Peyer's patch (tissue), 4 donors: ENCODE measurements at places on chromosomes 16 and 17. TPM values are rescaled to one million over a fixed set of nuclear protein-coding genes. Genes with fewer than 3 reads are reported as not detected.

PCGF2 gene
- total RNA-seq = 9.6 TPM

MMP25 gene
- 2.4 TPM for total RNA-seq

GNGT2 gene
- total RNA-seq = not detected

NFE2L1 gene
- 228 TPM for total RNA-seq

GRCh38 chr17:41343029-41343428 is 7.6 kb downstream of the KRT33A start:
- no peak overlapping the region for H3K4me3 ChIP-seq
- H3K27ac ChIP-seq = no peak overlapping the region
- no peaks in the 10 kb centered on the region for H3K36me3 ChIP-seq
- DNase-seq = no peak
- no peaks in the 10 kb centered on the region for H3K4me1 ChIP-seq
- no peaks in the 10 kb centered on the region for H3K27me3 ChIP-seq

GRCh38 chr17:5329784-5330557 is 47.9 kb downstream of the RABEP1 start:
- H3K36me3 ChIP-seq = no peaks in the 10 kb centered on the region
- no peak overlapping the region for H3K27ac ChIP-seq
- H3K4me1 ChIP-seq = no peaks in the 10 kb centered on the region
- no peaks in the 10 kb centered on the region for H3K27me3 ChIP-seq
- H3K4me3 ChIP-seq = no peak overlapping the region

DNA sequence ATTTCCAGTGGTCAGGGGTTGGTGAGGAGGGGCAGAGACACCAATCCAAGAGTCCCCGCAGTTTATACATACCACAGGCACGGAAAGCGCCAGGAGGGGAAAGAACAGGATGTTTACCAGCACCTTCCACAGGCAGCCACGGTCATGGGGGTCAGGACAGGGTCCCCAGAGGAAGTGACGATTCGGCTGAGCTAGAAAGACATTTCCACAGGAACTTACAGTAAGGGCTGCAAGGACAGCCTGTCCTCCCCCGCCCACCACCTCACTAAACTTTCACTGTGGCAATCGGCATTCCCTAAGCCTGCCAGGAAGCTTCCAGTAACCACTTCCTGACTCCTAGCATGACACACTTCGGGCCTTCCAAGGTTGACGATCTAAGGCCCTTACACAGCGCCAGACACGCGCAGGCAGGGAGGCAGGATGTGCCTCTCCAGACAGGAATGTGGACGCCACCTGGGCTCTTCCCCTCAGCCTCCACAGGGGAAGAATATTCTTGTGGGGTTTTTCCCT is 1.2 kb upstream of the MT2A start:
- H3K36me3 ChIP-seq = no peaks in the 10 kb centered on the region
- peak; percentile 48 for DNase-seq
- no peaks in the 10 kb centered on the region for H3K27me3 ChIP-seq
- H3K4me3 ChIP-seq = no peak overlapping the region

DNA sequence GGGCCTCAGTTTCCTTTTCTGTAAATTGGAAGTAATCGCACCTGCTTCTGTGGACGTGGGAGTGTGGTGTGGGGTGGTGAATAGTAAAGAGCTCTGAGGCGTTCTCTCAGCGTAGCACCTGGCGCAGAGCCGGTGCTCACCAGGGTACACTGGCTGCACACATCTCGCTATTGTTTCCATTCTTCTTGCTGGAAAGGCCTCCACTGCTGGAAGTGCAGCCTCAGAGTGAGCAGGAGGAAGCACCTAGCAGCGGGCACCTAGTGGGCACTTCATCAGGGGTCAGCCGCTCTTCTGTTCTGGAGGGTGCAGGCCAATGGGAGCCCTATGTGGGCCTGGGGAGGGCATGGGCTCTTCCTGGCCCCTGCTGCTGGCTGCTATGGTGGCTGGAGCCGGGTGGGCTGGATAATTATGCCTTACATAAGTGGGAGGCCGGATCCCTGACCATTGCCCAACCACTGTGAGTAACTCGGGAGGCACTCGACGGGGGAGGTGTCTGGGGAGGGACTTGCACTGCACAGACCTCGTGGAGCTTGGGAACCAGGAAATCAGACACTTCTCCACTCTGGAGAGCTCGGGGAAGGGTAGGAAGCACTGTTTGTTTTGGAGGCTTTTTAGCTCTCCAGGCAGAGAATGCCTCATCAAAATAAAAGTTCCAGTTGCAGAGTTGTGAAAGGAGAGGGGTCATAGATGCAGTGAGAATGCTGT is 1.7 kb downstream of the MAP2K3 start:
- peak overlapping the region; percentile 95 for H3K4me3 ChIP-seq
- H3K36me3 ChIP-seq = no peaks in the 10 kb centered on the region
- peak; percentile 93 for DNase-seq
- no peaks in the 10 kb centered on the region for H3K27me3 ChIP-seq
